Activated CD4-positive, alpha-beta T cell treated with anti-CD3 and anti-CD28 coated beads for 36 hours (primary cell): ENCODE measurements at places on chromosomes 6 and 20.

DNA sequence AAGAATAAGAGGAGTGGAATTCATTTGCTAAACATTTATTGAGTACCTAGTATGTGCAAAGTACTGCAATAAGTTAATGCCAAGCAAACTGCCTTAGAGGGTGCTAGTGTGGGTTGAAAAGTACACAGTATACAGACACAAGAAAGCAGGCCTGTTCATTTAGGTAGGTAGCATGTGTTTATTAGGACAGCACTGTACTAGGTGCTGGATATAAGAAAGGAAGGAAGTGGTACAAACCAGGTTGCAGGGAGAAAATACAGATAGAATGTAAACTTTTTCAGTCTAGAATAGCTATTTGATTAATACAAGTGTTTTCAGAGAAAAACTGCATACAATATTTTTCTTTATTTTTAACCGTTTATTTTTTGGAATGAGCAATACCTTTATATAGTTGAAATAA, 68.1 kb downstream of the PHF20 start:
- H3K4me3 ChIP-seq, result no peak overlapping the region
- peaks cover 25% of the 10 kb centered on the region for H3K4me1 ChIP-seq
- DNase-seq, result no peak
- no peak overlapping the region for H3K27ac ChIP-seq
- no peaks in the 10 kb centered on the region for H3K27me3 ChIP-seq
- peaks cover 28% of the 10 kb centered on the region for H3K36me3 ChIP-seq

DNA sequence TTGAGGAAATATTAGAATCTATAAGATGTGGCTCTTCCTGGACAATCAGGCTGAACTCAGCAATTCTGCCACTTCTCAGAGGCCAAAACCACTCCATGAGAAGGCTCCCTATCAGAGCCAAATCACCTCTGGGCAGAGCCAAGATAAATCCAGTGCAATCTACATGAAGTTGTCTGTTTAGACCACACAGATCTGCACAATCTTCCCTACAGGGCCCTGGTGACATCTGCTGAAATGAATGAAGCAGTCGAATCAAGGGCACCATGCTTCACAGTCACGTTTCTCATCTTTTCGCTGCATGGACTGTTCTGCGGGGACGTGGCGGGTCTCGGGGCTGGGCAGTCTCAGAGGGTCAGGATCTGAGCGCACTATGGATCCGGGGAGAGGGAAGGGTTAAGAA, 60.1 kb upstream of the CD93 start:
- DNase-seq, result no peak
- H3K36me3 ChIP-seq, result no peaks in the 10 kb centered on the region
- H3K4me3 ChIP-seq, result no peak overlapping the region
- H3K27me3 ChIP-seq, result peaks cover 8% of the 10 kb centered on the region

- H3K4me1 ChIP-seq, result peaks cover 26% of the 10 kb centered on the region
- H3K4me3 ChIP-seq, result no peak overlapping the region
- H3K36me3 ChIP-seq, result peaks cover 2% of the 10 kb centered on the region
- H3K27ac ChIP-seq, result no peak overlapping the region
Observed at GRCh38 chr20:25079171-25079570, 2.8 kb downstream of the VSX1 start.

DNA sequence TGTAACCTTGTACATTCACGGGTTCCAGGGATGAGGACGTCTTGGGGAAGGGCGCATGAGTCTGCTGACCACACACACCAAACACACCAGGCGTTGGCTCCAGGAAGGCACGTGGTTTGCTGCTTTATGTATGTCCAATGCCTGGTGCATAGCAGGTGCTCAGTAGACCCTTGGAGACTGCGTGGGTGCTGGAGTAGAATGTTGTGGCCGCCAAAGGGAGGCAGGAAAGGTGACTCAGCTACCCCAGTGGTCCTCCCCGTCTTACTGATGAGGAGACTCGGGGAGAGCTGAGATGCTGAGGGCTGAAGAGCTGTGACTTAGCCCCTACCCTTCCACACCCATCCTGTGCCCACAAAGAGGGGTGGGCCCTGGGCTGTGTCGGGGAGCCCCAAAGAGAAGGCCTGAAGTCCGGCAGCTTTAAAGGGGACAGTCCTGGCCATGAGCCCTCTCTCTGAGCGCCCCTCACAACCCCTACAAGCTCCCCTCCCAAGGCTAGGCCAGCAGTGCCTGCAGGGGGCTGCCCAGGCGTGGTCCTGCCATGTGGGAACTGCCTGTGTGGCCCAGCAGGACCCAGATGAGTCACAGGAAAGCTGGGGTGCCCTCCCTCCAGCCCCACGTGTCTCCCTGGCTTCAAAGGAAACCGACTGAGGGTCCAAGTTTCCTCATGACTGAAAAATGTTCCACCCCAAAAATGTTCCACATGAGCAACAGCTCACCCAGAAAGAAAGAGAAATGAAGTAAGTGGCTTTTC, 28.0 kb upstream of the PTGIS start:
- H3K4me1 ChIP-seq, result peaks cover 63% of the 10 kb centered on the region
- H3K36me3 ChIP-seq, result peaks cover 10% of the 10 kb centered on the region
- peak overlapping the region; percentile 76 for H3K4me3 ChIP-seq
- DNase-seq, result peak; percentile 87
- peak overlapping the region; percentile 96 for H3K27ac ChIP-seq

- H3K4me1 ChIP-seq, result no peaks in the 10 kb centered on the region
- H3K36me3 ChIP-seq, result peaks cover 2% of the 10 kb centered on the region
- no peak overlapping the region for H3K27ac ChIP-seq
- H3K4me3 ChIP-seq, result no peak overlapping the region
Observed at GRCh38 chr6:52502306-52503029, 74.4 kb downstream of the TRAM2 start.
